Stimulated activated CD4-positive, alpha-beta T cell treated with anti-CD3 and anti-CD28 coated beads, Interleukin-1b, Interleukin-23, amount 100 ng/mL, for 48 hours (primary cell): ENCODE measurements at places on chromosomes 3 and 15.

DNA sequence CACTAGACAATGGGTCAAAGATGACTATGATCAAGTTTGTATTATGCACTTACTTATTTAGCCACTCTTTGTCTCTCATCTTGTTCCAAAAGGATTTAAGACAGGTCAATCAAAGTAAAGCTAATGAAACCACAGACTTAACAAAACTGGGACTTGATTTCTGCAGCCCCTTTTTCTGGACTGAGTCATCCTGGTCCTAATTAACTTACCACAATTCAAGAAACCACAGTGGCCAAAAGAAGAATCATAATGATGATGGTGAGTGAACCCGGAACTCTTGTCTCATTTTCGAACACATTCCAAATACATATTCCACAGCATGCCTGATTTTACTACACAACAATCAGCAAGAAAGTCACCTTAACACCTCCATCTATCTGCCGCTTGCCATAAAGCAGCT lies 1333.0 kb downstream of the ROBO1 start:
- DNase-seq = no peak

DNA sequence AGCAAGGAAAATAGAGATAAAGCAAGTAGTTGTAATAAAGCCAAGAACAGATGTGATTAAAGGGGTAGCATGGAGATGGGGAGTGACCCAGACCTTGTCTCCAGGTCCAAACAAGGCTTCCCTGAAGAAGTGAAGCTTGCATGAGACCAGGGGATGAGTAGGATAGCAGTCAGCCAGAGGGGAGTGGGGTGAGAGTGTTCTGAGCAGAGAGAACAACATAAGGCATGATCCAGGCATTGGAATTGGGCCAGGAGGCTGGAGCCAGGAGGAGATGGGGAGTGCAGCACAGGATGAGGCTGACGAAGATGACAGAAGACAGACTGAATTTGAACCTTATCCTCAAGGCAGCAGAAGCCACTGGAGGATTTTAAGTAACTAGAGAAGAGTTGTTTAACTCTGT lies 7.2 kb downstream of the TMOD2 start:
- DNase-seq = no peak

- DNase-seq = no peak
These were observed 647.2 kb upstream of the UBE2E2 start for GRCh38 chr3:22555753-22556435.

DNA sequence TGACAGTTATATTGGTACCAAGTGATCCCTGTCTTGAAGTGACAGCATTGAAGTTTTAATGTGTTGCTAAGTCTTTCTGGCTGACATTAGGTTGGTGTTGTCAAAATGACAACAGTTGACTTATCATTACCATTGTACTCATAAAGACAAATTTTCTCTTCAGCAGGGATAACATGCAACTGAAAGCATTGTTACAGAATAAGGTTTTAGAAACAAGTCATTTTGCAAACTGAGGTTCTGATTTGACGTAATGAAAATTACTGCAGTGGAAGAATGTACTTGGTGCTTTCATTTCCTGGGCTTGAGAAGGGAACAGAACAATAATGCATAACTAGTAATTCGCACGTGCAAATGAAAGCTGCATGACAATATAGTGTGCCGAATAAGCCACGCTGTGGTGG lies 75.1 kb downstream of the MOBP start:
- no peak for DNase-seq

DNA sequence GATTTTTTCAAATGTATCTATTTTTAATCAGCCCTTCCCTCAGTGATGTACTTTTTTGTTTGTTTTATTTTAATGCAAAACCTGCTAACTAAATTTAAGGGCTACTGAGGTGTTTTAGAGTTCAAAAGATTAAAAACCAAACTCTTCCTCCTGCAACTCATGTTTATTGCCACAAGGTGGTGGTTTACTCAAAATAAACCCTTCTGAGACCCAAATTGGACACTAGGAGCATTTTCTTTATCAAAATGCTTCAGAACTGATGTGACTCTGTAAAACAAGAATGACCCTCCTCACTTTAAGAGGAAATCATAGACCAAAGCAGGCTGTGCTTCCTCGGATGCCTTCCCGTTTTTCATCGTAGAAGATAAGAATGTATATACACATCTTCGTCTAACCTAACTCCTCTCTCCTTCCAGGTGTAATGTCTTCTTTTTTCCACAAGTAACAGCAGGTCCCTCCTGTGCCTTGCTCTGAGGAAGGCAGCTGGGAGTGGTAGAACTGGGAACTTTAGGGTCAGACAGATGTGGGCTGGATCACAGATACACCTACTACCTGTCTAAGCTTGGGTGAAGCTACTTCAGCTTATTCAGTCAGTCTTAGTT lies 2.9 kb upstream of the NME9 start:
- DNase-seq = no peak

DNA sequence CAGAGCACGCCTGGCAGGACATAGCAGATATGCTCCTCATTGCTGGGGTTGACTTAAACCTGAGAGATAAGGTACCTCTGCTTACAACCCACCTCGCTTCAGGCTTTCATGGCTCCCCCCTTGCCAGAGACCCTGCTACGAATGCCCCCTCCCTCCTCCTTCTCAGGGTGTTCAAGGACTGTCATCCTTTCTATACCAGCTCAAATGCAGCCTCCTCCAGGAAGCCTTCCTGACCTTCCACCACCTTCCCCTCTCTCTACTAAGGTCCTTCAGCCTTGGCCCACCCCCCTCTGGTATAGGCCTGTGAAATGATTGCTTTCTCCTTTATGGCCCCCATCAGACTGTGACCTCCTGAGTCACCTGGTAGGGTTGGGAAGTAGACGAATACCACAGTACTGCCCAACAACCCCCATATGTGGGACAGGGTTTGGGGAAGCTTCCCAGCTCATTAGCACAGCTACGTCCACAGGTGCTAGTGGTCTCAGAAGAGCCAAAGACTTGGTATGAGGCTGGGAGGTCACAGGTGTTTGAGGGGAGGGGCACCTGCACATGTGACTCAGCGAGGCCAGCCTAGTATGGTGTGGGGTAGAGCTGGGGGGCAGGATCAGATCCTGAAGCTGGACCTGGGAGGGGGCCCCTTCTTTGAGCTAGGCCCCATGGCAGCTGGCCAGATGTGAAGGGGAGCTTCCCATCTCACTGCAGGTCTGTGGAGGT lies 32.0 kb downstream of the ANKDD1A start:
- DNase-seq = no peak

DNA sequence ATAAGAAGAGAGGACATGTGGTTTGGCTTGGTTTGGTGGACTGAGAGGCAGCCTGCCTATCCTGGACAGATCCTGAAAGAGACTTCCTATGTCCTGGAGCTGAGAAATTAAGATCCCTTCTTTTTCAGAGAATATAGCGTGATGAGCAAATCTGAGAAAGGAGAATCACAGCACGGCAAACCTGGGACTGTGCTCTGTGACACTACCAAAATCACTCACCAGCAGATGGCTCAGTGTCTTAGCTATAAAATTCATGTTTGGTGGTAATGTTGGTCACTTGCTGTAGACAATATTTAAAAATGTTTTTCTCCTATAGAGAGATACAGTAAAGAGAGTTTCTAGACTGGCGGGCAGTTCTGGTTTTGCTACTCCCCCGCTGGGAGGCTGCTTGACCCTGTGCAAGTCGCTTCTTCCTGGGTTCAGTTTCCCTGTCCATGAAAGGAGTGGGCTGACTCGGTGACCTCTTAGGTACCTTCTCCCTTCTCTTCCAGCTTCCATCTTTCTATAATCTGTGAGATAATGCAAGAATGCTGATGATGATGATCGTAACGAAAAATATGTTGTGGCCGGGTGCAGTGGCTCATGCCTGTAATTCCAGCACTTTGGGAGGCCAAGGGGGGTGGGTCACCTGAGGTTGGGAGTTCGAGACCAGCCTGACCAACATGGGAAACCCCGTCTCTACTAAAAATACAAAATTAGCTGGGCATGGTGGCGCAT lies 7.6 kb upstream of the HES1 start:
- DNase-seq = no peak

DNA sequence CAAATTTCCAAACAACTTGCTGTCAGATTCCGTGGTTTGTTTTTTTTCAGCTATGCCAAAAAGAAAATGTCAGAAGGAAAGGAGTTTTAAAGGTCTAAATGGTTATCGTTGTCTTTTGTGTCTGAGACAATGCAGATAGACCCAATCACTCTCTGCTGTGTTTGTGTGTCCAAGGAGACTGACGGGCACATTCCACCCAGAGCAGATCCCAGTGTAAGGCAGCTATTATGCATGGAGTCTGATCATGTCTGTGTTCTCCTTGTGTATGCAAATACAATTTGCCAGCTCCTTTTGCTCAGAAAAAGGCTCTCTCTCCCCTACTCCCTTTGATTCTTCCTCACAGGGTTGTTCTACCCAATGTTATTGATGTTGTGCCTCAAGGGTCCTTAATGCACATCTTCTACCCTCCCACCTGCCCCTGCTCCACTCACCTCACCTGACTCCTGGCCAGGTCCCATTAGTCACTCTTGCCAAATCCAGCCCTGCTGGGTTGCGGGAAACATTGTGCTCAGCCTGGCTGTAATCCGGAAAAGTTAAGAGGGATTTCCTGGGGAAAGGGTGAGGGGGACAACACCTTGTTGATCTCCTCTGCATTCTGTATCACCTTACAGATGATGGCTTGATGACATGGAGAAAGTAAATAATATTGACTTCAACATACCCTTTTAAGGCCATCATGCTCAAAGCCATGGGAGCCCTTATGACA lies 61.0 kb downstream of the OTOL1 start:
- no peak for DNase-seq

GRCh38 chr3:70358978-70359580 lies 46.6 kb upstream of the MDFIC2 start:
- DNase-seq = no peak

GRCh38 chr15:47188758-47189507 lies 528.4 kb upstream of the SEMA6D start:
- DNase-seq = no peak

- no peak for DNase-seq
These were observed 4.1 kb downstream of the SPATA12 start for GRCh38 chr3:57064572-57064971.

- no peak for DNase-seq
These were observed 302.5 kb upstream of the AZI2 start for GRCh38 chr3:28651159-28651558.

GRCh38 chr3:52379610-52380009 lies 63.5 kb downstream of the DNAH1 start:
- DNase-seq = no peak

DNA sequence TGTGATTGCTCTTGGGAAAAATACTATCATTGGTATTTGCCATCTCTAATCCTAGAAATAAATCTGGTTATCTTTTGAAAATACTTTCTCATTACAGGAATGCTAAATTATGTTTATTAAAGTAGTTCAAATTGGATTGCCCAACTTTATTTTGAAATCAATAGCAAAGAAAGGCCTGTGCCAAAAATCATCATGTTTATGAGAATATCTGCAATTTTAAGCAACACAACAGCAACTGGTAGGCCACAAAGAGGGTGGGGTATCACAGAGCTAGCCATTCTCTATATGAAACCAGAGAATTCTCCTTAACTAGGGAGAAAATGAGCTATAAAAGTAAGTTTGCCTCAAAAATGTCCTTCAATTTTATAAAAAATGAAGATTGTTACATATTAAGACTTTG lies 11.9 kb upstream of the TM4SF19 start:
- no peak for DNase-seq

DNA sequence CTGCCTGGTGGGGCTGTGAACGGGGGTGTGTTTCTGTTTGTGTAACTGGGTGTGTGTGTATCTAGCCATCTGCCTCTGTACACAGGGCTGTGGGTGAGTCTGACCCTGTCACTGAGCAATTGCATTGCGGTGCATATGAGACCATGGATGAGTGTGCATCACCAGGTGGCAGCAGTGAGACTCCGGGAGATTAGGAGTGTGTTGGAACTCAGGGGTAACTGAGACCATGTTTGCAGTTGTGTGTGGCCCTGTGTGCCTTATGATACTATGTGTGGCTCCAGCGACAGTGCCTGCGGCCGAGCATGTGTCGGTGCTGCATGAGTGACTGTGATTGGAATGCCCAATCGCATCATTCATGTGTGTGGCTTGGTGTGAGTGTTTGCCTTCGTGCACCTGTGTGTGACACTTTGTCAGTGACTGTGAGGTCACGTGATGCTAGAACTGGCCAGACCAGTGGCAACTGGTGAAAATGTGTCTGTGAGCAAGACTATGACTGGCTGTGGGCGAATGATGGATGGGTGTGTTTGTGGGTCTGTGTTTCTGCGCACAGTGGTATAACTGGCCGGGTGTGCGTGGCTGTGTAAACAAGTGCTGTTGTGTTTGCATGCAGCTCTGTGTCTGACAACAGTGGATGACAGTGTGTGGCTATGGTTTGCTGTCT lies 14.0 kb downstream of the VILL start:
- DNase-seq = peak; percentile 34

DNA sequence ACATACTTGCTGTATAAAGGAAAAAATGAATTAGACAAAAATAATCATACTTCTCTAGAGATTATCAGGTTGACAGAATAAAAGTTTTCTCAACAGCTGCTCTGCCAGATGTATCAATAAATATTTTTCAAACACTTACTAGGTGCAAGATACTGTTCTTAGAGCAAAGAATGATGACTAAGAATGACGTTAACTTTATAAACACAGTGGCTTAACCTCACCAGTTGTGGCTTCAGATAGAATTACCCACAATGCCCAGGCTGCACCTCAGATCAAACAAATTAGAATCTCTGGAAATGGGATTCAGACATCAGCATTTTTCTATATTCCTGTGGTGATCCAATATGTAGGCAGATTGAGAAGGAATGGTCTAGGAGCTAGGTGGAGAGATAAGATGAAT lies 422.4 kb upstream of the ATP11B start:
- DNase-seq = no peak

DNA sequence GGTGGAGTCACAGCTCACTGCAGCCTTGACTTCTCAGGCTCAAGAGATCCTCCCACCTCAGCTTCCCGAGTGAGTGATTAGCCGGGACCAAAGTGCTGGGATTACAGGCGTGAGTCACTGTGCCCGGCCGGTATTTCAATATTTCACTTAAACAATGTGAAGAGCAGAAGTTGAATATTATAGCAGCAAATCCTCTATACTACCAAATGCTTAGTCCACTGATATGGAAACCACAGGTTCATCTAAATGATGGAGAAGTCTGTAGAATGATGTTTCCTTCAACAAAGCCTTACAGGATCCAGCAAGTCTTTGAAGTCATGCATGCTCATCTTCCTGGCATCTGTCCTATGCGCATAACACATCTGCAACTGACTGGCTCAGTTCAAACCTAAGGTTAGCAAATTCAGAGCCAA lies 20.3 kb upstream of the UACA start:
- DNase-seq = no peak

- peak; percentile 60 for DNase-seq
These were observed 67.8 kb downstream of the FMN1 start for GRCh38 chr15:33126559-33127290.
